NCI-H1930 (cell line): ENCODE measurements at places on chromosomes 2 and 18.

DNA sequence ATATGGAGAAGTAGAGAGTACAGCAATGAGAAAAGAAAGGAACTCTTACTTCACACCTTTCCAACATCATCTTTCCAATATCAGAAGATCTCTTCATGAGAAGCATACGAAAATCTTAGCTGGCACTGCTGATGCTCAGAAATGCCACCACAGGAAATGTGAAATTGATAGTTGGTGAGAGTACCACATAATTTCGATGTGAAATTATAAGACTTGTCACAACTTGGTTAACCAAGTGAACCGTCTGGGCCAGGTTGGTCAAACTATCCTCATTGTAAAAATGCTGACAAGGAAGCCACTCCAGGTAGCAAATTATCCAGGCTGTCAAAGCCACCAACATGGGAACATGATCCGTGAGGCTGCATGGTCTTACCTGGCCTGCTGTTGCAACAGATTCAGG lies 66.5 kb downstream of the EPG5 start:
- no peak for DNase-seq

DNA sequence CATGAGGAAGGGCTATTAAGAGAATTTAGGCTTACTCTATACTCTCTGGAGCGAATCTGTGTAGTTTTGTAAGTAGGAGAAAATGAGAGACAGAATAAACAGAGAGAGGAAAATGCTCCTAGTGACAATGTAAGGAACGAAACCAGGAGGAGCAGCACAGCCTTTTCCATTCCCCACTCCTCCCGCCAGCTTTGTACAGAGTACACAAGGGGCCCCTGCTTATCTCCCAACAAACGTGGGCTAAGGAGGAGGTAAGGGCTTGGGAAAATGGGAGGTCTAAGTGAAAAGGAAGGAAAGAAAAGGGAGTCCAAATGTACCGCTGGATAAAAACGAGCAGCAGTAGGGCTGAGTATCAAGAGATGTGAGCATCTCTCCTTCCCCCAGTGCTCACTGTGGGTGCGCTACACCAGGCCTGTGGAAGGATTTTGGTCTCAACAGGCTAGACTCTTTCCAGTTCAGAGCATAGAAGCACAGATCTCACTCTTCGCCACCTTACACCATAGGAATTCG lies 12.1 kb upstream of the IHH start:
- no peak for DNase-seq

DNA sequence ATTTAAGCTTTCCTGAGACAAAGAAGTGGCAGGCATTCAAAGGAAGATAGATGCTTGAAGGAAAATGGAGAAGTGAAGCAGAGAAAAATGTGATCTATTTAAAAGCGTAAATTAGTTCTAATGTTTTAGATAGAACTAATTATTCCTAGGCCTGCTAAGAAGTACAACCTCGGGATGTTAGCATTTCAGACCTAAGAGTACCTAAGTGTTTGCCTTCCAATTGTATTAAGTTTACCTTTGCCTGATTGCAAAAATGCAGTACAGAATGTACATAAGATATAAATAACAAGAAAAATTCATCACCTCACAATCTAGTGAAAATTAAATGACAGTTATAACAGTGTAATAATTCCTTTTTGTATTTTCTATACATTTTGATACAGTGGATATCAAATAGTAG lies 71.1 kb upstream of the HNMT start:
- DNase-seq = peak; percentile 21

DNA sequence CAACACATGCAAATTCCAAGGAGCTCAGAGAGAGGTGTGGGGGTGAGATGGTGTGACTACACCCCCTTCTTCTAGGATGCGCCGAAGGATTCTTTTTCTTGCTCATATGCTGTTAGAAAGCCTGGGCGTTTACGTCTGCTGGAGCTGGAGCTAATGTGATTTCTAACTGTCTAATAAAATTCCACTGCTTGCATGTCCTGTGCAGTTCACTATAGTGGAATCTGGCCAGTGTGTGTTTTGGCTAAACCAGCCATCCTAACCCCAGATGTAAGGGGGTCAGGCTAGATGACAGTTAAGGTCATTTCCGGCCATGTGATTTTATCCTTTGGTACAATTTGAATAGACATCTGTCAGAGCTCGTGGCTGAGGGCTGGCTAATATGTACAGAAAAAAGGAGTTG lies 194.1 kb downstream of the PRKCE start:
- DNase-seq = no peak

- DNase-seq = no peak
Observed at GRCh38 chr2:15178946-15179345, 382.2 kb downstream of the NBAS start.

DNA sequence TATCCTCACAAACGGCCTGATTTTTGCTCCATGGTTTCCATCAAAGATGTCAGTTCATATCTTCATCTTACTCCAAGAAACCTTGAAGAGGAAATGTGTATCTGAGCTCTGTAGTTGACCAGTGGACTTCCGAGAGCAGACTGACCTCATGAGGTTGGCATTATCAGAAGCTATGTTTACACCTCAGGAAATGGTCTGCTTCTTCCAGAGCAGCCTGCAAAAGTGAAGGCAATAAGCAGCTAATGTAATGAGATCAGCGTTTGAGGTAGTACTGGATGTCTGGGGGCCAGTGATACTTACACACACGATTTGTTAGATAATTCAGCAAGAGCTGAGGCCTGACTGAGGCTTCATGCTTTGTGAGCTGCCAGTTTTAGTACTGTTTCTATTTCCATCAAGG lies 189.7 kb downstream of the LRRTM1 start:
- no peak for DNase-seq

DNA sequence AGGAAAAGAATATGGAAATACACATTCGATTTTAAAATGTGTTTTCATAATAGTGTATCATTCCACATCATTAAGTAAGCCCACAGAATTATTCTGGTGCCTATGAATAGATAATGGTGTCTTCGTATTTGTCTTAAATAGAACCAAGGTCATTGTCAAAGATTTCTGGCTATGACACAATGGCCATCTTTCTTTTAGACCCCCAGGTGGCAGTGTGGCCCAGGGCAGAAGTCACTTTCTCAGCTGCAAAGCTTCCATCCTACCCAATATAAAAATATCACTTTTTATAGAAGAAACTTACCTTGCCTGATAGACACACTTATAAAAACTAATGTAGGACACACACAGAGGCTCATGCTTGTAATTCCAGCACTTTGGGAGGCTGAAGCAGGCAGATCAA lies 57.5 kb downstream of the ZRANB3 start:
- DNase-seq = peak; percentile 12

DNA sequence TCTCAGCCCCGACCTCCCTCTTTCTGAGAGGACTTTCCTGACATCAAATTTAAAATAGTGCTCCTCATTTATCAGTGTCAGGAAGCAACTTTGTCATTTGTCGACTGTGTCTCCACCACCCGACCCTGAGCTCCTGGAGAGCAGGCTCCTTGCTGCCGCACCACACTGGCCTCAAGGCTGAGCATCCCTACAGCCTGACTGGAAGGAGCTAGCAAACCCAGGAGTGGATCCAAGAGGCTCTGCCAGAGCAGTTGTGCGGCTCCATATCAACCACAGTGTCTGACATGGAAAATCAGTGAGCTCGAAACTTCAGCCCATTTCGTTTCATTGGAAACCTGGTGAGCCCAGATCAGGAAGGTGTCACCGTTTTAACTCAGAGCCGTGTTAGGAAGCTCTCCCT lies 125.2 kb downstream of the PTGR3 start:
- no peak for DNase-seq

DNA sequence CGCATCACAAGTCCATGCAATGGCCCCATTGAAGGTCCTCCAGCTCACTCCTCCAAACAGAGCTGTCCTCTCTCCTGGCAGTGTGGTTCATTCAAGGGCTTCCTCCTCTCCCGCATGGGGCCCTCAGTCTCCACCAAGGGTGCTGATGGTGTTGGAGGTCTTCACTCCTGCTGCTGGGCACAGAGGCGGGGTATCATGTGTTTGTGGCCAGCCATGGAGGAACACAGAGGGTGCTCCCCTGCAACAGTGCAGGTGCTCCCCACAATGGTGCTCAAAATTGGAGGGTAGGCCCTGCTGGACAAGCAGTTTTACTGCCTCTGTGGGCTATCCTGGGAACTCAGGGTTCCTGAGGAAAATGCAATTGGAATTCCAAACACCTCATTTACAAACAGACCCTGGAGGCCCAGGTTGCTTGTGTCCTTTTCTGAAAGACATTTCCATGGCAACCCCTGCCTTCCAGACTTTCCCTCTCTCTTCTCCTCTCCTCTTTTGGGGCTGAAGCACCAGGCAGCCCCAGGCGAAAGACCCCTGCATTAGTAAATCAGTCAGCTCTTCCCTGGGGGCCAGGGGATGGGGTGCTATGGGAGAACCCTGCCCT lies 256.0 kb downstream of the HAUS1 start:
- DNase-seq = no peak

DNA sequence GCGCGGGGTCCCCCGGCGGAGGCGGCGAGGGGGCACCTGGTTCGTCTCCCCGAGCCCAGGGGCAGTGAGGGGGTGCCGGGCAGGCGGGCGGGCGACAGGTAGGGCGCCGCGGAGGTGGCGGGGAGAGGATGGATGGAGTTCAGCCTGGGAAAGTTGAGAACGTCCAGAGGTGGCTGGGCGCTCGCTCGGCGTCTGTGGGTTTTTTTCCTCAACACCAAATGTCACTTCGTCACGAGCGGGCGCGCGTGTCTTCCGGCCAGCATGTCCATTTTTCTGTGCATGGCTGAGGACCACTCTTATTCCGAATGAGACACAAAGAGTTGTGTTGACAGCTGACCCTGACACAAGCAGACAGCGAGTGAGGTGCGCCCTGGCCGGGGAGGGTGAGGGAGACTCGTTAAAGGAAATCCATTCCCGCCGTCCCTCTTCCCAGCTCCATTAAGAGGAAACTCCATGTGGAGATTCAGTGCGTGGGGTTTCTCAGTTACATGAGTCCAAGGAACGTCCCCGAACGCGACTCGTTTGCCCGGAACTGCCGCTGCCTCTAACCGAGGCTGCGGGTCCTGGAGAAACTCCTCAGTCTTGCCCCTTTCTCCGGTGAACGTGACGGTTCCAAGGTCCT lies 859 bp downstream of the GREB1L start:
- DNase-seq = no peak

DNA sequence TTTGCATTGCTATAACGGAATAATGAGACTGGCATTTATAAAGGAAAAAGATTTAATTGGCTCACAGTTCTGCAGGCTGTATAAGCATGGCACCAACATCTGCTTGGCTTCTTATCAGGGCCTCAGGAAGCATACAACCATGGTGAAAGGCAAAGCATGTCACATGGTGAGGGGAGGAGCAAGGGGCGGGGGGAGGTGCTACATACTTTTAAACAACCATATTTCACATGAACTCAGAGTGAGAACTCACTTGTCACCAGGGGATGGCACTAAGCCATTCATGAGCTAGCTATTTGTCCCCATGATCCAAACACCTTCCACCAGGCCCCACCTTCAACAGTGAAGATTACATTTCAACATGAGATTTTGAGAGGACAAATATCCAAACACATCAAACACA lies 188.7 kb downstream of the MBD5 start:
- DNase-seq = no peak

- DNase-seq = no peak
Observed at GRCh38 chr2:111176388-111176787, 55.7 kb downstream of the BCL2L11 start.

- DNase-seq = no peak
Observed at GRCh38 chr2:66526180-66526579, 91.3 kb downstream of the MEIS1 start.

DNA sequence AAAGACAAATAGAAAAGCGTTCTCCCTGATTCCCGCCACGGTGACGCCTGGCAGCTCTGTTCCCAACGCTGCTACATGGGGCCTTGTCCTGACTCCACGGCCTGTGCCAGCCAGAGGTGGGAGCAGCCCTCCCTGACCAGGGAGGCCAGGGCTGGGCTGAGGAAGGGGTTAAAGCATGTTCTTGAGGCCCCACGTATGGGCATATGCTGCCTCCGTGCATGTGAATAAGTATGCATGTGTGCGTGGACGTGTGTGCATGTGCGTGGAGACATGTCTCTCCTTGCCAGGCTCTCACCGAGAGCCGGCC lies 1.6 kb upstream of the SNED1 start:
- DNase-seq = no peak

GRCh38 chr18:36247036-36247435 lies 50.5 kb upstream of the FHOD3 start:
- no peak for DNase-seq

DNA sequence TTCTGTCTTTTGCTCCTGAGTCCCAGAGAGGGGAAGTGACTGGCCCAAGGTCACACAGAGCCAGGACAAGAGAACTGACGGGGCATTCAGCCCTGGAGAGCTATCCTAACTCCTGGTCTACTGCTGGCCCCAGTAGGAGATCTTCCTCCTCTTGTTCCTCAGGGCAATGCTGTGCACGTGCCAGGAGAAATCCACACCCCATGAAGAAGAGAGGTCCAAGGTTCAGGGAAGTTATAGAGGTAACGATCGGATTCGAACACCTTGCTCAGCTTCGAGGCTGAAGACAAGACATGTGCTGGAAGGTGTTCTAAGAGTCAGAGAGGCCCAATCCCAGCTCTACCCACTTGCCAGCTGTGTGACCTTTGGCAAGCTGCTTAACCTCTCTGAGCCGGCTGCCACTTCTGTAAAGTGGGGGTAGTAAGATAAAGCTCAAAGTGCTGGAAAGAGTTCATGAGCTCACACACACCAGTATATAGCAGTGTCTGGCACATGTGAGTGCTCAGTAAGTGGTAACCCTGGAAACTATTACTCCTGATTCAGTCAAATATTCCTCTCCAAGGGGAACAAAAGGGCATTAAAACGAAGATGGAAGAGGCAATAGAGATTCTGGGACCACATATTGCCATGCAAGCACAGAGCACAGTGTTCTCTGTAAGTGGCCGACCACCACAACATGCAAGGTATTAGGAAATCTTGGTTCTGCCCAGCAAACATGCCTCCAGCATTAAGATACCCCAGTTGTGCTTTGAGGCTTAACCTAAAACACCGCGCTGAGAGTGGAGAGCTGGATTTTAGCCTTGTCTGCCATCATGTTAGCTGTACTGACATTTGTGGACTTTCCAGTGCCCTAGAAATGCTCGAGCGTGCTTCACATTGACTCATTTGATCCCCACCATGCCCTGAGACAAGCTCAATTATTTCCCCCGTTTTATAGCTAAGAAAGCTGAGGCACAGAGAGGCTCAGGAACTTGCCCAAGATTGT lies 25.6 kb downstream of the SERTAD2 start:
- no peak for DNase-seq

GRCh38 chr2:26807788-26808460 lies 22.1 kb downstream of the CENPA start:
- no peak for DNase-seq

DNA sequence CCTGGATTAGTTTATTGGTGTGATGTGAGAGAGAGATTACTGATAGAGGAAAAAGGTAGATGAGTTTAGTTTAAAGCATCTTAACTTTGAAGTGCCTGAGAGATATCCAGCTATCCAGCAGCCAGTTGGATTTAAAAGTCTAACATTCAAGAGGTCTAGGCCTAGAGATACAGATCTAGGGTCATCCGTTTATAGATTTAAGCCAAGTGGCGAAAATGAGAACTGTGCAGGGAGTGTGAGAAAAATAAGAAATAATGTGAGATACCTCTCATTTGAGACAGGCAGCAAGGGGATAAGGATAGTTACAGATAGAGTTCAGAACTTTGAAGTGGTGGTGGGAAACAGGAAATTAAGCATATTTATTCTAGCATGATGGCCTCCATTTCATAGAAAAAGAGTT lies 5.3 kb upstream of the ORC2 start:
- DNase-seq = no peak

- DNase-seq = no peak
Observed at GRCh38 chr2:228709788-228710371, 528.4 kb upstream of the SPHKAP start.
